Stimulated activated CD4-positive, alpha-beta T cell treated with anti-CD3 and anti-CD28 coated beads, Interleukin-1b, Interleukin-23, amount 100 ng/mL, for 24 hours (primary cell): ENCODE measurements at places on chromosomes 3 and 15.

- DNase-seq: no peak
Observed at GRCh38 chr15:76588811-76589747, 252.5 kb downstream of the ISL2 start.

- DNase-seq: no peak
Observed at GRCh38 chr3:159258934-159259333, 457.1 kb downstream of the MFSD1 start.

DNA sequence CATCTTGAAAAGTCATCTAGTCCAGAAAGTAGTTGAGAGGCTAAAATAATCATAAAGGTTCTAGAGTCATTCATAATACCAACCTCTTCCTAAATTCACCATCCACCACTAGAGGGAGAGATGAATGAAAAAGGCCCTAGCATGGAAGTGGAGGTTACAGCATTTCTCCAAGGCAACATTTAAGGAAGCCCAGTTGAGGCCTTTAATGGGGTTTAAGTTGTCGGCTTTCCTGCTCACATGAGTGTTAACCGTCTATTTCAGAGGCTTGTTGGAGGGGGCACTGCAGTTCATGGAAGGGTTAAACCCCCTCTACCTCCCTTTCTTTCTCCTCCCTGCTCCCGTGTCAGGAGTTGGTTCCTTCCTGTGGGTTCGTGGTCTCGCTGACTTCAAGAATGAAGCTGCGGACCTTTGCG, 3.8 kb upstream of the SLCO3A1 start:
- no peak for DNase-seq

- DNase-seq: no peak
Observed at GRCh38 chr3:177283983-177284382, 86.7 kb upstream of the TBL1XR1 start.

- DNase-seq: no peak
Observed at GRCh38 chr3:141348837-141349236, 19.5 kb upstream of the ZBTB38 start.

DNA sequence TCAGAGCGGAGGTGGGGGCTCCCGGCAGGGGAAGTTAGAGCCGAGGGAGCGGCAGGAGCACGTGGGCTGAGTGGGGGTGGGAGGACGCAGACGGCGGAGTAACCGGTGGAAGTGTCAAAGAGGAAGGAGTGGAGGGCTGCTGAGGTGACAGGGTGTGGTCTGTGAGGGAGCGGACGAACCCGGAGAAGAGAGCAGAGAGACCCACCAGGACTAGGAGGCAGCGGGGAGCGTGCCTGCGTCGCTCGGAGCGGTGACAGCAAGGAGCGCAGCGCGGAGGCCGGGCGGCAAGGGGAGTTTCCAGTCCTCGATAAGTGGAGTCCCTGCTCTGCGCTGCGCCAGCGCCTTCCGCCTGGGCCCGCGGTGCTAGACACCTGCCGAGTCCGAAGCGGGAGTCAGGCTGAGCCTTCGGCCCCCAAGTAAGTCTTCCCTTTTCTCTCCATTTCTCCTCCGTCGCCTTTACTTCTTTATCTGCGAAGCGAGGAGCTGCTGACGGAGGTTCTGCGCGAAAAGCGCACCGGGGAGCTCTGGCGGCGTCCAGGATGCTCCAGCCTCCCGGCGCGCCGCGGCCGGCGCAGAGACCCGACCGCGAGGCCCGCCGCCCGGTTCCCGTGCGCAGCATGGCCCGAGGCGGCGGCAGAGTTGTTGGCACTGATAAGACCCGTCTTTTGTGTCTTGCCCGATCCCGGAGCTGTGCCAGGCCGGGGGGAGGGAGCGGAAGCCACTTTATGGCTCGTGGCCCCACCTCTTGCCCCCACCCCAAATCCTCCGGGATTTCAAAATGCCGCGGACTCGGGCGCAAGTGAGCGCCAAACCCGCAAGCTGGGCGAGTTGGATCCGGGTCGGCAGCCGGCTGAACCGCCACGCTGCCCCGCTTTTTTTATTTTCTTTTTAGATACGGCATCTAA, 533.0 kb upstream of the SEMA6D start:
- DNase-seq: no peak

DNA sequence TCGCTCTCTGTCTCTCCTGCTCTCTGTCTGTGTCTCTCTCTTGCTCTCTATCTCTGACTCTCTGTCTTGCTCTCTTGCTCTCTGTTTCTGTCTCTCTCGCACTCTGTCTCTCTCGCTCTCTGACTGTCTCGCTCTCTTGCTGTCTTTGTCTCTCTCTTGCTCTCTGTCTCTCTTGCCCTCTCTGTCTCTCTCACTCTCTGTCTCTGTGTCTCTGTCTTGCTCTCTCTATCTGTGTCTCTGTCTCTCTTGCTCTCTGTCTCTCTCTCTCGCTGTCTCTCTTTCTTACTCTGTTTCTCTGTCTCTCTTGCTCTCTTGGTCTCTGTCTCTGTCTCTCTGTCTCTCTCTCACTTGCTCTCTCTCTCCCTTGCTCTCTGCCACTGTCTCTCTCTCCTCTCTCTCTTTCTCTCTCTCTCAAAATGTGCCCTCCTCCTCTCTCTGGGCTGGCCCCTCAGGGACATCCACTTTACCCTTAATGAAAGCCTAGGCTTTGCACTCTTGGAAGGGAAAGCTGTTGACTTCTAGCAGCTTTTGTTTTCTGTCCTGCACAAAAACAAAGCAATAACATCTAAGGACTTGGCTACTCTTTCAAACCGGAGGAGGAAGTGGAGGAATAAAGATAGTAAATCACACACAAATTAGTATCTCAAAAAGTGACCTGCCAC, 73.9 kb upstream of the NR2E3 start:
- DNase-seq: no peak

- DNase-seq: no peak
Observed at GRCh38 chr15:39354189-39354588, 226.7 kb upstream of the THBS1 start.

GRCh38 chr3:45921158-45922038, 21.9 kb upstream of the CXCR6 start:
- no peak for DNase-seq

- no peak for DNase-seq
Observed at GRCh38 chr15:59812889-59813288, 123.8 kb upstream of the BNIP2 start.

DNA sequence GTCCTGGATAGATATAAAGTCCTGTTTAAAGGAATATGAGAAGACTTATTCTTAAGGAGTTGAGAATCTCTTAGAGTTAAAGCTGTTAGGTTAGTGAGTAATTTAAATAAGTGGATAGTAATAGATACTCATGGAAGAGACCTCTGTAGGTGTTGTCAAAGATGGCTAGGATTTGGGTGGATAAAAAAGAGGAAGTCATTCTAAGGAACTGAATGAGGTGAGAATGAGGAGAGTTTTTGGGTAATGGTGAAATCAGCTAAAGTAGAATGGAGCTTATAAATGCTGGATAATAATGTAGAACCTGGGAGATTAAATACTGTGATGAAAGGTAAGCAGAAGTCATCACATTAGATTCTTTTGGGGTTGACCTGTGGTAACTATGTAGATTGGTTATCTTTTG, 8.1 kb downstream of the ARIH1 start:
- no peak for DNase-seq

DNA sequence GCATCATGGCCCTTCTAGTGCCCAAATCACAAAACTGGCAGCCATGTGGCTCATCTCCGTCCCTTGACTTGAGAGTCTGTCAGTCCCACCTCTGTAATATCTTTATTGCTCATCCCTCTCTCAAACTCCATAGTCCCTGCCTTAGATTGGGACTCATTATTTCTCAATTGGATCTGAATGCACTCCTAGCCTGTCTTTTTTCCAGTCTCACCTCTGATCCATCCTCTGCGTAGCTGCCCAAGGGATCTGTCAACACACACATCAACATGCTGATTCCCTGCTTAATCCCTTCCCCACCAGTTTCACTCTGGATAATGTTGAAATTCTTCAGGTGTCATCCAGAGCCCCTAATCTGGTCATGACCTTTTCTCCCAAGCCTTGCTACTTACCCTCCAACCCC, 39.3 kb downstream of the NMNAT3 start:
- DNase-seq: no peak

DNA sequence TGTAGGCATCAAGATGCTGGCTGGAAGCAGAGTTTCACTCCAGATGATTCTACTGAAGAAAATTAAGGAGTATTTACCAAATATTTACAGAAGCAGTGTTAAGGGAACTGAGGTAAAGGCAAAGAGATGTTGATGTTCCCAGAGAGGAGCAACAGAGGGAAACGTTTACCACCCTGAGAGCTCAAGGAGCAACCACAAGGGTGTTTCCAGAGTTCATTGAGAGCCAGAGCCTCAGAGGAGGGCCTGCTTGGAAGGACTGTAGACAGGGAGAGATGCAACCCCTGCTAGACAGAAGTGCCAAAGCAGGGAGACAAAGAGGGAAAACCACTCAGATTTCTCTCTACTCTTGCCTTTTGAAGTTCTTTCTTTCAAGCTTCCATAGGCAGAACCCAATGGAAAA, 474.5 kb downstream of the RBMS3 start:
- DNase-seq: no peak

DNA sequence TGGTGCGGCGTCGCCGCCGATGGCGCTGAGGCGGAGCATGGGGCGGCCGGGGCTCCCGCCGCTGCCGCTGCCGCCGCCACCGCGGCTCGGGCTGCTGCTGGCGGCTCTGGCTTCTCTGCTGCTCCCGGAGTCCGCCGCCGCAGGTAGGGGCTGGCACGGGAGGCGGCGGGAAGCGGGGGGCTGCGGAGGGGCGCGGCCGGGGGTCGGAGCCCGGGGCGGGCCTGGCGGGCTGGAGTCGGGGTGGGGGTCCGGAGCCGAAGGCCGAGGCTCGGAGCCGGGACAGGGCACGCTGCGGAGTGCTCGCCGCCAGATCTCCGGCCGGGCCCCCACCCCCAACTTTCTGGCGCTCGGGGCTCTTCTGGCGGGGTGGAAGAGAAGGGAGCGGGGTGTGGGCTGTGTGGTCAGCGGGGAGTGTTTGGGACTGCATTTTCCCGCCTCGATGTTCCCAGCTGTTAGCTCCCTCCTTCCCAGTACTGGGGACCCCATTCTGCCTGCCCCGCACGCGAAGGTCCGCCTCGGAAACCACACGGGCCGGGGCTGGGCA, 299 bp downstream of the TYRO3 start:
- DNase-seq: no peak

- no peak for DNase-seq
Observed at GRCh38 chr3:15506571-15506970, 14.9 kb downstream of the COLQ start.

- no peak for DNase-seq
Observed at GRCh38 chr3:191695815-191696153, 234.8 kb downstream of the PYDC2 start.

GRCh38 chr3:127716384-127716783, 43.6 kb downstream of the ABTB1 start:
- no peak for DNase-seq

- no peak for DNase-seq
Observed at GRCh38 chr3:123193448-123194101, 8.2 kb upstream of the SEC22A start.

DNA sequence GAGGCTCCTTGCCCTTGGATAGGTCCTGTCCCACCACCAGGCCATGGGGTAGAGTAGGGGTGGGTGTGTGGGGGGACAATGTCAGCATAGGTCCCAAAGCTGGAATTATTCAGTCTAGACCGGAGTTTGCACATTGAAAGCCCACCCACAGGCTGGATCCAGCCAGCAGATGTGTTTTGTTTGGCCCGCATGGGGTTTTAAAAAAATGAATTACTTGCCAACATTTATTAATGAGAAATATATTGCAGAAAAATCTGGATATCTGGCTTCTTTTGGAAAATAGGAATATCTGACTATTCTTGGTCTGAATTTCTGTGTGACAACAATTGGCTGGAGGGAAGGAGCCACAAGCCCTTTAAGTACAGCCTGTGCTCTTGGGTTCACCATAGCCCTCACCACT, 17.3 kb upstream of the LRIG1 start:
- DNase-seq: no peak

DNA sequence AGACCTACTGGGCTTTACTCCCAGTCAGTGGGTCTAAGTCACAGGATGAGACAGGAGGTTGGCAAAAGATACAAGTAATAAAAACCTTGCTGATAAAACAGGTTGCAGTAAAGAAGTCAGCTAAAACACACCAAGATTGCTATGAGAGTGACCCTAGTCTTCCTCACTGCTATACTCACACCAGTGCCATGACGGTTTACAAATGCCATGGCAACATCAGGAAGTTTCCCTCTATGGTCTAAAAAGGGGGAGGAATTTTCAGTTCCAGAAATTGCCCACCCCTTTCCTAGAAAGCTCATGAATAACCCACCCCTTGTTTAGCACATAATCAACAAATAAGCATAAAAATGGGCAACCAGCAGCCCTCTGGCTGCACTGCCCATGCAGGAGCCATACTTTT, 966.7 kb upstream of the ROBO1 start:
- no peak for DNase-seq

- no peak for DNase-seq
Observed at GRCh38 chr15:53665930-53666329, 93.5 kb downstream of the WDR72 start.

DNA sequence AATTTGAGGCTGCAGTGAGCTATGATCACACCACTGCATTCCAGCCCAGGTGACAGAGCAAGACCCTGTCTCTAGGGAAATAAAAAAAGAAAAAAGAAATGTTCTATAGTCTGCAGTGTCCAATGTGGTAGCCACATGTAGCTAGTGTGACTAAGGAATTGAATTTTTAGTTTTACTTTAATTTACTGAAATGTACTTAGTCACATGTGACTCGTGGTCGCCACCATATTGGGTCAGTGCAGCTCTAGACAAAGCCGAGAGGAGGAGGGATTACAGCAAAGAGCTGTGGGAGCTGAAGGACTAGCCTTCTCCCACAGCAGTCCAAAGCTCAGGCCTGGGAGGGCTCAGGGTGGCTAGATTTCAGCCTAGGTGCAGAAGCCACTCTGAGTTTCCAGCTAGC, 65.9 kb upstream of the NTRK3 start:
- DNase-seq: no peak

DNA sequence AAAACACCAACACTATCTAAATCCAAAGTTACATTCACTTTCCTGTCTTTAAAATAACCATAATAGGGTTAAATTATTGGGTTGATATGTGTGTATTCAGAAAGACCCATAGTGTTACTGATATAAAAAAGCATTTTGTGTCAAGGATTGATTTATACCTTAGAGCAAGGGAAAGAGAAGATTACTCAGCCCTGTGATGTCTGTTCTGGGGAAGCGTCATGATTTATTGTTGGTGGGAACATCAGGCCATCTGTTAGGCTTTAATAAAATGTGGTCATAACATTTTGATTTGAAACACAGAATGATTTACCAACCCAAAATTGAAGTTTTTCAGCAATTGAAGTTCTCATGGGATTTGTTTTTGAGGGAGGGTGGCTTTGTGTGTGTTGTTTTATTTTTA, 33.2 kb downstream of the SIDT1 start:
- DNase-seq: no peak

- DNase-seq: no peak
Observed at GRCh38 chr15:36545467-36545992, 33.9 kb upstream of the CDIN1 start.

GRCh38 chr3:34106879-34107278, 308.4 kb downstream of the PDCD6IP start:
- no peak for DNase-seq

DNA sequence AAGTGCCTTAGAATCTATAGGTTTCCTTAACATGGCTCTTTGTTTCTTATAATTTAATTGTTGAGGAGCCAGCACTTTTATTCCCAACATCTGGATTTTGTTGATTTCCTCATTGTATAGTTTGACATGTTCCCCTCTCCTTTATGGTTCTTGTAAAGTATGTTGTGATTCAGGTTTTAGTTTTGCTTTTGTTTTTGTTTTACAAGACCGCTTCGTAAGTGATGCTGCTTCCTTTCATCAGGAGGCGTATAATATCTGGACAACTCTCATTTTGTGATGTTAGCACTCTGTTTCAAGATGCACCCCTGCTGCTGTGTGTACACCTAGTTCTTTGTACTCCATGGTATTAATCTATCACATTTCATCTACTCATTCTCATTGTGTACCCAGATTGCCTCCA, 48.7 kb downstream of the SLC49A4 start:
- DNase-seq: no peak

GRCh38 chr15:94387442-94387841, 156.1 kb downstream of the MCTP2 start:
- no peak for DNase-seq
